Vagina (tissue), 2 donors: ENCODE measurements at places on chromosomes 12 and 14.

- DNase-seq = no peak
Observed at GRCh38 chr14:22547948-22548750, 40.9 kb downstream of the DAD1 start.

GRCh38 chr12:49643135-49643534 lies 19.8 kb downstream of the PRPF40B start:
- DNase-seq = no peak

DNA sequence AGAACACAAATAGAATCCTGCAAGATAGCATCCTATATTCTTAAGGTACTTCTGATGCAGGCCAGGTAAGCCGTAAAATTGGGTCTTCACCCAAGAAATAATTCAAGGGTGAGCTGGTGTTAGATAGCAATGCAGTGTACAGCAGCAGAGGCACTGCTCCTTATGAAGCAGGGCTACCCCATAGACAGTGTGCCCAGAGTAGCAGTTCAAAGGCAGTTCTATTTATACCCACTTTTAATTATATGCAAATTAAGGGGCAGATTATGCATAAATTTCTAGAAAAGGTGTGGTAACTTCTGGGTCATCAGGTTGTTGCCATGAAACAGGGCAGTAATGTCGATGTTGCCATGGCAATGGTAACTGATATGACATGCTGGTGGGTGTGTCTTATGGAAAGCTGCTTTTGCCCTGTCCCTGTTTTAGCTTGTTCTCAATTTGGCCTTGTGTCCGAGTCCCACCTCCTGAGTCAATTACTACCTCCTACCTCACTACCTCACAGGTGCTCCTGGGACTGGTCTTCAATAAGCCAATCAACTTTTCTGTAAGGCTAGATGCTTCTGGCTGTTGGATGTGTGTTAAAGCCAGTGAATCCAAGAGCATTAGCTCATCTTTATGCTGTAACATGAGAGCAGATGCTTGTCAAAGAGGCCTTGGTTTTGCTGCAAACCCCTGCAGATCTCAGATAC lies 61.0 kb downstream of the PPM1A start:
- DNase-seq = no peak

DNA sequence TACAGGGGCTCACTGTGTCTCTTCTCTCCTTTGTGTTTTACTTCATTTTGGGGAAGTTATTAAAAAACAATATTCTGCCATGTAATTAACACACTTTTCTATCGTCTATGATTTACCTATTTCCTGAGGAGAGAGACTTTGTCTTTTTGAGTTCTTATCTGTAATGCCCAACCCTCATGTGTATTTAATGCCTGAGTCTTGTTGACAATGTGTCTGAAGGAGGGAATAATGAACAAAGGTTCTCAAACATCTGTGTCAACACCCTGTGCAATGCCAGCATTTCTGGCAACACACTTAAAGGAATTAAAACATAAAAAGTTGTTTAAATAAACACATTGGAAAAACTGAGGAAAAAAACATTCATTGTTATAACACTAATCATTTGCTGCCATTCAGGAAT lies 147.1 kb downstream of the SLC15A5 start:
- DNase-seq = no peak

DNA sequence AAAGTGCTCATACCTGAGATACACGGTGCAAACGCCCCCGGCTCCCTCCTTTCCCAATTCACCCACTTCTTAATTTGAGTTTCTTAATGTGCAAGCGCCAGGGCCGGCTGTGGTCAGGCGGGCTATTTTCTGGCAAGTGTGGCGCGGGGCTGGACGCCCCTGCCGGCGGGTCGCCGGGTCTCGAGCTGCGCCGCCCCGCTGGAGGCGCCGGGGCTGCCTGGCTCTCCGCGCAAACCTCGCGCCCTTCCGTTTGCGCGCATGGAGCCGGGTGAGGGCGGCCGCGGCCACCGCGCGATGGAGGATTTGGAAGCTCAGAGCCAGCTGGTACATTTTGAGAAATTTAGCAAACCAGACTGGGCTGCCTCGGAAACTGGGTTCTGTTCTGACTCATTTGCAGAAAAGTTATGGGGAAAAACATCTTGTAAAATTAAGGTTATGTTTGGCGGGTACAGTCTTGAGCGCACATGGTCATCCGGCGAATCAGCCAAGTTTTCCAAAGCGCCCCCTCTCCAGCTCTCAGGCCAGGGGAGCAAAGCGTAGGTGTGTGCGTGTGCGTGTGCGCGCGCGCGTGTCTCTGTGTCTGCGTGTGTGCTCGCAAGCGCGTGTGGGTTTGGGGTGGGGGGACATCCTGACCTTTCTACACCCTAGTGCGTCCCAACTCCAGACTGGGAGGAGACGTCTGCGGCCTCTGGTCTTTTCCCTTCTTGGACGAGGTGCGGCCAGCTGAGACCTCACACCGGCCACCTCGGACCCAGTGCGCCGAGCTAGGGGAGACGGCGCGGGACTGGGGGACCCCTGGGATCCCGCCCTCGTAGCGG lies 6.5 kb upstream of the OTX2 start:
- DNase-seq = no peak

GRCh38 chr12:116325336-116325664 lies 47.8 kb upstream of the MED13L start:
- no peak for DNase-seq

DNA sequence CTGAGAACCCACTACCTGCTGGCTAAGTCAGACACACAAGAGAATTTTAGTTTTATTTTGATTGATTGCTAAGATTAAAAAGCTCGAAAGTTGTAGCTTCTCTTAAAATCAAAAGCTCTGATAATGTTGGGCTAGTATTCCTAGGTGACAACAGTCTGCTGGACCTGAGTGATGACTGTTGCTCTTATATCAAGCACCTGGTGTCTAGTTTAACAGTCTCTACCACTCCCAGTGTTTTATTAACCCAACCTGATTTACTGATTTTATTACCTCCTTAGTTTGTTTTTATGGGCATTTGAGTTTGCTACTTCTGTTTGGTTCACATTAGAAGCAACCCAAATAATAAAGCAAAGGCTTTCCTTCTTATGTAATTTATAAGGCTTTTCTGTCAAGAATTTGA lies 41.8 kb downstream of the ATP6V1D start:
- DNase-seq = no peak

DNA sequence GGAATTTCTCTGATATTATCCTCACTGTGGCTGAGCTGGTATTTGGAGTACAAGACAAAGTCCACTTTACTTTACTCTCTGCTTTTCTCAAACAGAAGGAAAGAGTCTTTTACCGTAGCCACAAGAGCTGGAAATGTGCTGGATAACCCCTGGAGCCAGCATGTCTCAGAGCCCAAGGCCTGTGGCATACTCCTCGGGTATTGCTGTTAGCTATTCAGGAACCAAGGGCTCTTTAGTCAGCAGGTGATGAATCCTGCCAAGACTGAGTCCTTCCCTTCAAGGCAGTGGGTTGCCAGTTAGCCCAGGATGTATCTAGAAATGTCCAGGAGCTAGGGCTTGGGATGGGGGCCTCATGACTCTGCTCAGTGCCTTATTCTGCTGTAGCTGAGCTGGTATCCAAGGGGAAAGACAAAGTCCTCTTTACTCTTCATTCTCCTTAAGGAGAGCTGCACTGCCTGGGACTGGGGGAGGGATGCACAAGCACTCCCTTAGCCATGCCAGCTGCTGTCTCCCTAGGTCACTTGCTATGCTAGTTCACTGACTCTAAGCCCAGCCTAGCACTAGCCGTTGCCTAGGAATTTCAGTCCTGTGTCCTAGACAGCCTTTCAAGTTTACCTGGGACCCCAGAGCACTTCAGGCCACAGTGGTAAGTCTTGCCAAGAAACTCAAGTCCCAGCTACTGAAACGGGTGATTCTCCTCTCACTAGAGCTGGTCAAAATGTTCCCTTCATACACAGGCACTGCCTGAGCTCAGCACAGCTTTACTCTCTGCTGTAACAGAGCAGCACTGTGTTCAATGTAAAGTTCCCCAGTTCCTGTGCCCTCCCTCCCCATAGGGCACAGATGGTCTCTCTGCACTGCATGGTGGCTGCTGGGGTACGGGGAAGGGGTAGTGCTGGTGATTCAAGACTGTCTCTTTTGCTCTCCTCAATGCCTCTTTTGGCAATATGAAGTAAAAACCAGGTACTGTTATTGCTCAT lies 136.4 kb downstream of the SLC35F4 start:
- no peak for DNase-seq

- DNase-seq = peak; percentile 46
Observed at GRCh38 chr12:112989806-112990205, 11.5 kb downstream of the OAS2 start.

- no peak for DNase-seq
Observed at GRCh38 chr14:102497998-102498677, 11.4 kb downstream of the ANKRD9 start.

GRCh38 chr12:50003595-50003994 lies 21.7 kb downstream of the RACGAP1 start:
- no peak for DNase-seq

DNA sequence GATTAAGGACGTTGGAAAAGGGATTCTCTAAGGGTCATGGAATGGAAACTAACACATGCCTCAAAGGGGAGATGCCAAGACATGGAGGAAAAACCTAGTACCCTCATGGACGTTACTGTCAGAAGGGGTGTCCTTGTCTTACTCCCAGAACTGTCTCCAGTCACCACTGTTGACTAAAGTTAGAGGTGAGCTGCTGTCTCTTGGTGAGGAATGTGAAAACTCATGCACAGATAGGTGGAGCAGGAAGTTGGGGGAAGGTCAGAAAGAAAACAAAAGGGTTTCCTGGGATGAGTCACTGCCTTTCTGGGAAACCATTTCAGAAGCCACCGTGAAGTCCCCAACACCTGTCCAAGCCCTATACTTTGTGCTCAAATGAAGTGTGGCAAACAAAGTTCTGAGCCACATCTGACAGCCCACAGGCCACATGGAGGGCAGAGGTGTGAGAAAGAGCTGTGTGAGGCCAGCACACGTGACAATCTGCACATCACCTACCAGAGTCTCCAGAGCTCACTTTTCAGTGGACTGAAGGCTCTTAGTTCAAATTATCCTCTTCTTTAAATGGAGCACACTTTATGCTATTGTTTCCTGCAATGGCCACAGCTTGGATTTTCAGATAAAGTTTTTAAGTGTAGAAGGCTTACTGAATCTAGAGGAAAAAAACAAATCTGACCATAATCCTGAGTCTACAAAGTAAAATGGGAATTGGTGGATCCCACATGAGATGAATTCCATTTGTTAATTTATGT lies 92.9 kb upstream of the EGLN3 start:
- DNase-seq = no peak

- DNase-seq = no peak
Observed at GRCh38 chr14:76498463-76498935, 122.6 kb downstream of the ESRRB start.

DNA sequence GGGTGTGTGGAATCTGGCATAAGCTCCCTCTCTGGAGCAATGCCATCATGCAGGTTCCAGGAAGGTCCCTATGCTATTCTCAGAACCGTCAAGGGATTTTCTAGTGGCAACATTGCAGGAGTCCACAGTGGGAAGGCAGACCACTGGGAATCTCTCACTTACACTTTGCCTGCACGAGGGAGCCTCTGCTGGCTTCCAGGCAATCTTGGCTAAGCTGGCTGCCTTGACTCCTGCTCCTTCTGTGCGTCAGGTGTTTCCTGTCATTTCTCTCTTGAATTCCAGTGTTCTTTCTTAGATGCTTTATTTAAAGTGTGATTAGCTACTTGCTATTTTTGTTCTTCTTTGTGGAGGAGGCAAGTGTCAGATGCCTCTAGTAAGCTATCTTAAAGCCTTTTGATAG lies 414.0 kb upstream of the ATP2B1 start:
- no peak for DNase-seq

GRCh38 chr14:40374221-40374620 lies 942.0 kb upstream of the FBXO33 start:
- DNase-seq = no peak

- peak; percentile 88 for DNase-seq
Observed at GRCh38 chr14:100076606-100077005, 11.4 kb downstream of the EVL start.

DNA sequence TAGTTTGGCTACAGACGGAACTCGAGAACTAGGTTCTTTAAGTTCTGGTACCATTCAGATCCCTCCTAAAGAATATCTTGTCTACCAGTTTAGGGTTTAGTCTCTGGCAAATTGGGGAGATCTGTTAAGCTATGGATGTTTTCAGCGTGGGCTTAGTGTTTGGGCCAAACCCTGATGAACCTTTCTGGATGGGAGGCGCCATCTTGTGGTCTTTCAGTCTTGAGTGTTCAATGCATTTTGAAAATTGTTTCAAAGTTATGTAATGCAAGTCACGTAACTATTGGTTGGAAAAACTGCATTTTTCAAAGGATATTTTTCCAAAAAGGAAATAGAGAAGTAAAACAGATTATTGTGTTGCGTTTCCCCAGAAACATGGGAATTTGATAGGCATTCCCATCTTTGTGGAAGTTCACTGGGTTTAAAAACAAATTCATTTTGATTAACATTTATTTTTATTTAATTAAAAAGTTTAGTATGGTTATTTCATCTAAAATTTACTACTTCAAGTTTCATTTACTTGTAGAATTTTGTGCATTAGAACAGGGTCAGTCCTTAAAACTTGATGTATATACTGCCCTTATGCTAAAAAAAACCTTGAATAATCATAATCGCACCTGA lies 169.0 kb downstream of the PRIMA1 start:
- no peak for DNase-seq

GRCh38 chr12:100123316-100124095 lies 19.2 kb downstream of the BLTP3B start:
- DNase-seq = no peak

- DNase-seq = no peak
Observed at GRCh38 chr14:44420226-44420625, 86.9 kb downstream of the FSCB start.
